Tibial artery (tissue), 4 donors: ENCODE measurements at places on chromosomes 5 and 9.

- H3K4me3 ChIP-seq, result no peak overlapping the region
- H3K27me3 ChIP-seq, result no peaks in the 10 kb centered on the region
- peaks cover 26% of the 10 kb centered on the region for H3K4me1 ChIP-seq
- no peak overlapping the region for H3K27ac ChIP-seq
- no peaks in the 10 kb centered on the region for H3K36me3 ChIP-seq
These were observed 290.9 kb upstream of the ANKRD55 start for GRCh38 chr5:56523790-56524575.

GRCh38 chr9:127575875-127576778 is 36.0 kb upstream of the STXBP1 start:
- no peaks in the 10 kb centered on the region for H3K27me3 ChIP-seq
- H3K27ac ChIP-seq, result peak overlapping the region; percentile 87
- no peak for DNase-seq
- H3K4me3 ChIP-seq, result no peak overlapping the region
- no peaks in the 10 kb centered on the region for H3K4me1 ChIP-seq
- no peaks in the 10 kb centered on the region for H3K36me3 ChIP-seq

GRCh38 chr5:14234204-14234603 is 91.1 kb downstream of the TRIO start:
- no peak overlapping the region for H3K4me3 ChIP-seq
- DNase-seq, result no peak
- H3K36me3 ChIP-seq, result no peaks in the 10 kb centered on the region
- H3K4me1 ChIP-seq, result peaks cover 55% of the 10 kb centered on the region

- H3K27ac ChIP-seq, result no peak overlapping the region
- no peak for DNase-seq
- H3K27me3 ChIP-seq, result peaks cover 25% of the 10 kb centered on the region
- H3K36me3 ChIP-seq, result no peaks in the 10 kb centered on the region
- no peak overlapping the region for H3K4me3 ChIP-seq
These were observed 27.8 kb upstream of the SLC6A19 start for GRCh38 chr5:1173485-1174070.

DNA sequence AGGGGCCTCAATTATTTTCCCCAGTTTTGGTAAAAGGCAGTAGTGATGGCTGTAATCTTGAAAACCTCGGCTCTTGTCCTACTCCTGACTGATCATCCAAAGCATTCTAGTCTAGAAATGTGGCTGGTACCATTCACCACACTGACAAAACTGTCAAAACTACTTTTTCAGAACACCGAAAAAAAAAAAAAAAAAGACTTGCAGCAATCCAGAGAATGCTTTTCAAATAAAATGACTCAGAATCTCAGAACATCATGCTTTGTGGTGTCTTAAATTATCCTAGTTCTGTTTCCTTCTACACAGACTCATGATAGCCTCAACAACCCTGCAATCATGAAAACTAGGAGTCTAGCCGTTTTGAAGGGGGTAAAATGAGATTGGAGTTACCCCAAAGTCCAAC is 13.4 kb downstream of the SLC28A3 start:
- H3K4me3 ChIP-seq, result no peak overlapping the region
- H3K4me1 ChIP-seq, result no peaks in the 10 kb centered on the region
- no peak for DNase-seq
- H3K27me3 ChIP-seq, result no peaks in the 10 kb centered on the region
- no peaks in the 10 kb centered on the region for H3K36me3 ChIP-seq

- H3K27me3 ChIP-seq, result no peaks in the 10 kb centered on the region
- no peaks in the 10 kb centered on the region for H3K36me3 ChIP-seq
- no peaks in the 10 kb centered on the region for H3K4me1 ChIP-seq
- no peak for DNase-seq
- H3K4me3 ChIP-seq, result no peak overlapping the region
- no peak overlapping the region for H3K27ac ChIP-seq
These were observed 53.5 kb downstream of the FOXI1 start for GRCh38 chr5:170159101-170159698.
